ENCODE measurements at places on chromosomes 4 and X. TPM values are rescaled to one million over a fixed set of nuclear protein-coding genes. Genes with fewer than 3 reads are reported as not detected.

BEND2 gene
- total RNA-seq = not detected

BEX2 gene
- total RNA-seq = 0.19 TPM

SLC34A2 gene
- total RNA-seq = under 0.01 TPM

PRSS12 gene
- total RNA-seq = 14.6 TPM

MND1 gene
- 10.2 TPM for total RNA-seq

CHRNA9 gene
- not detected for total RNA-seq

DKC1 gene
- total RNA-seq = 37.5 TPM

All from regular cardiac myocyte (primary cell).